ENCODE measurements at places on chromosomes 2 and 18.
A peak's percentile ranks its signal among the peaks of the same experiment; 100 is the strongest.

- no peak for DNase-seq
Measured at GRCh38 chr2:4882421-4882820, 809.8 kb upstream of the SOX11 start.

- no peak for DNase-seq
Measured at GRCh38 chr2:128280901-128281321, 37.8 kb downstream of the HS6ST1 start.

DNA sequence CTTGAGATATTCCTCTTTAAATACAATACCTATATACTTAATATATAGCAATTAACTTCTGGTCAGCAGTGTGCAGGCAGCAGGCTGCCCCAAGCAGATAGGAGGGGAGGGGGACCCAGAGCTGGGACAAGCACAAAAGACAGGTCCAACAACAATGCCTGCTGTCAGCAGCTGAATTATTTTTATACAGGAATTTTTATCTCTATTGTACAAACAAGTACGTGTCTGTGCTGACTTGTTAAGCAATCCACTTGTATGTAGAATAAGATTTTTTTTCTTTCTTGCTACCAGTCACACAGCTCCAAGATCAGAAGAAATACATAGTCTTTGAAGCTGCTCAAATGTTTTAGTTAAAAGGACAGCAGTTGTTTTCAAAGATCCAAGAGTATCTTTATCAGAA is 16.7 kb downstream of the BCL11A start:
- DNase-seq, result no peak

- no peak for DNase-seq
Measured at GRCh38 chr18:33820517-33821371, 242.7 kb downstream of the ASXL3 start.

DNA sequence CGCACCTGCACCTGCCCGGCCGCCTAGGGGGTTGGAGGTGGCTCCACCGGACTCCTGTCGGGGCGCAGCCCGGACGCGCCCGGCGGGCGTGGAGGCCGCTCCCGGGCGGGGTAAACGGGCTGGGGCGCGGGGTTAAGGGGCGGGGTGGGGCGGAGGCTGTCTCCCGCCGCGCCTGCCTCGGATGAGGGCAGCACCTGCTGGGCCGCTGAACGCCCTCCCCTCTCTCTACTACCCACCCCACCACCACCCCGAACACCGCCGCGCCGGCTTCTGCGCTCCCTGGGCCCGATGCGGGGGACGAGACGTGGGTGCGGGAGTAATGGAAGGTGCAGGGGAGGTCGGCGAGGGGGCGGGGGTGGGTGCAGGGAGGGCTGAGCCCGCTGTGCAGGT is 224.8 kb upstream of the ID2 start:
- DNase-seq, result no peak

- DNase-seq, result no peak
Measured at GRCh38 chr18:63646936-63647335, 2.9 kb upstream of the SERPINB4 start.

GRCh38 chr2:850429-850828 is 100.2 kb upstream of the SNTG2 start:
- no peak for DNase-seq

- DNase-seq, result no peak
Measured at GRCh38 chr2:206784559-206785353, 19.4 kb downstream of the FASTKD2 start.

- DNase-seq, result no peak
Measured at GRCh38 chr2:100703739-100704138, 116.2 kb upstream of the NPAS2 start.

DNA sequence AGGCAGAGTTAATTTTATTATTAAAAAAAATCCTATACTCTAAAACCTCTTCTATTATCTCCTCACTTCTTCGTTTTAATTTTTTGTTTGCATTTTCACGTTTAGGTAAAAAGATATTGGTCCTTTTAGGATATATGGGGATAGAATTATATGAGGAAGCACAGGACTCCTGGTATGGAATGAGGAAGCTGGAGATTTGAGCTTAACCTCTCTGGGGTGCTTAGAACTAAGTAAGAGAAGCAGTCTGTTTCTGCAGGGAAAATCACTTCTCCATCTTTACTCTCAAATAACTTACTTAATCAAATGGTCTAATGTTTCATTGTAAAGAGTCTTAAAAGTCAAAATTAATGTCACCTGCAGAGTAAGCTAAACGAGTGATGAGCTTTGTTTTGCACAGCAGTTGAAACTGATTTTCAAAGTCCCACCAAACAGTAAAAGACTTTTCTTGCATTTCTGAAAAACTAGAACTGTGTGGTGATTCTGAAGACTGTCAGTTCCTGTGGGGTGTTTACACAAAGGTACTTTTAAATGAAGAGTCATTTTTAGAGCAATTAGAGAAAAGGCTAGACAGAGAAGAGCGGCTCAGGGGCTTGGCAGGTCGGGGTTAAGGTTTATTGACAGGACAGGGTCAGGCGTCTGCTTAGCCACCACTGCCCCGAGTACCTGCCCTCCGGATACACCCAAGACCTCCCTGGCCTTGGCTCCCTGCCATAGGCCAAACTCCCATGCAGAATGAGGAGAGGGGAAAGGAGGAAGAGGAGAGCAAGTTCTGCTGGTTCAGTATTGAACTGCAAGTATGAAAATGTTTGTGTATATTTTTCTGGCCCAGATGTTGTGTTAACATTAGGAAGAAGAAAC is 21.6 kb downstream of the METAP1D start:
- DNase-seq, result no peak

GRCh38 chr2:217662984-217663602 is 339.7 kb downstream of the TNS1 start:
- no peak for DNase-seq

- no peak for DNase-seq
Measured at GRCh38 chr18:41745166-41746049, 209.6 kb upstream of the PIK3C3 start.

DNA sequence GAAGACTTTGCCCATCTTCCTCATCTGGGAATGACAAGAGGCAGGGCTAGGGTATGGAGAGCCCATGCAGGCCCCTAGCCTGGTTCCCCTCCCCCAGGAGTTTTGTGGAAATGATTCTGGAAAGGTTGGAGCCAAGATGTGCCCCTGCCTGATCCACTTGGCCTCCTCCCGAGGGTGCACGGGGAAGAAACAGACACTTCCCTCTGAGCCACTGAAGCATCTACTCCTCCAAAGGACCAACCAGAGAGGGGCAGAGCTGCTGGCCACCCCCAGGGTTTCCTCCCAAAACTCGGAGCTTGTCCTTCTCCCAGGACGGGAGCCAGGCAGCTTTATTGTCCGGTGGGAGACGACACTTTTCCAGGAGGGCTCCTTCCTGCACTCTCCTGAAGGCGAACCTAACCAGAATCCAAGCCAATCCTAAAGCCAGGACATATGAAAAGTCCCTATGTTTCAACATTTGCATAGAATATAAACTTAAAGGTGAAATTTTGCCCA is 149.2 kb upstream of the COPS8 start:
- no peak for DNase-seq

DNA sequence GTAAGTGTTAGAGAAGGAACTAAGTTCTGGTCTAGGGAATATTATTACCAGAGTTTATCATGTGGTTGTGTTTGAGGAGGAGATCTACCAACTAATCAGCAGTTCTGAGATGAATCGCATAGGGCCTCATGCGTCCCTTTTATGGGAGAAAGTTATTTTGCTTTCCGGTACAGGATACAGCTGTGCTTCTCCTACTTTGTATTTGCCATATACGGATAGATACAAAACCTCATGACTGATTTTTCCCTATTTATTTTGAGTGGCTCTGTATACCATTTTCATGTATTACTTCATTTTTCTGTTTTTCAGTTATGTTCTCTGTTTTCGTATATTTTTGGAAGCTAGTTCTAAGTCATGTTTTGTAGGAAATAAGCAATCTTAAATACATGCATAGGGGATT is 66.8 kb downstream of the ACSL3 start:
- no peak for DNase-seq

GRCh38 chr2:3462493-3463104 is 56.7 kb downstream of the ADI1 start:
- no peak for DNase-seq

- DNase-seq, result no peak
Measured at GRCh38 chr18:59516356-59517155, 157.5 kb upstream of the LMAN1 start.

DNA sequence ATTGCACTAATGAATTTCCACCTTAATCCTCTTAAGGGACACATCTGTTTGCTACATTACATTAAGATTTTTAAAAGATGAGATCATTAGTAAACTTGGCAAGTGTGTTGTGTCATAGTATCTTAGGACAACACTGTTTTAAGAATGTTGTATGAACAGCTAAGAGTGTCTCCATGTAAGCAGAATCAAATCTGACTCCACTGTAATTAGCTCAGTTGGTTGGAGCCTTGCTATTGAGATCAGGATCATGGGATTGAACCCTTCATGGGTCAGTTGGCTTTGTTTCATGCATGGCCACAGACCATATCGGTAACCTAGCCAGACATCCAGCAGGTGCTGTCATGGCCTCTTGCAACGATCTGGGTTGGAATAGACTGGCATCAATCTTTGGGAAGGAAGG is 5.2 kb downstream of the FHOD3 start:
- DNase-seq, result no peak

DNA sequence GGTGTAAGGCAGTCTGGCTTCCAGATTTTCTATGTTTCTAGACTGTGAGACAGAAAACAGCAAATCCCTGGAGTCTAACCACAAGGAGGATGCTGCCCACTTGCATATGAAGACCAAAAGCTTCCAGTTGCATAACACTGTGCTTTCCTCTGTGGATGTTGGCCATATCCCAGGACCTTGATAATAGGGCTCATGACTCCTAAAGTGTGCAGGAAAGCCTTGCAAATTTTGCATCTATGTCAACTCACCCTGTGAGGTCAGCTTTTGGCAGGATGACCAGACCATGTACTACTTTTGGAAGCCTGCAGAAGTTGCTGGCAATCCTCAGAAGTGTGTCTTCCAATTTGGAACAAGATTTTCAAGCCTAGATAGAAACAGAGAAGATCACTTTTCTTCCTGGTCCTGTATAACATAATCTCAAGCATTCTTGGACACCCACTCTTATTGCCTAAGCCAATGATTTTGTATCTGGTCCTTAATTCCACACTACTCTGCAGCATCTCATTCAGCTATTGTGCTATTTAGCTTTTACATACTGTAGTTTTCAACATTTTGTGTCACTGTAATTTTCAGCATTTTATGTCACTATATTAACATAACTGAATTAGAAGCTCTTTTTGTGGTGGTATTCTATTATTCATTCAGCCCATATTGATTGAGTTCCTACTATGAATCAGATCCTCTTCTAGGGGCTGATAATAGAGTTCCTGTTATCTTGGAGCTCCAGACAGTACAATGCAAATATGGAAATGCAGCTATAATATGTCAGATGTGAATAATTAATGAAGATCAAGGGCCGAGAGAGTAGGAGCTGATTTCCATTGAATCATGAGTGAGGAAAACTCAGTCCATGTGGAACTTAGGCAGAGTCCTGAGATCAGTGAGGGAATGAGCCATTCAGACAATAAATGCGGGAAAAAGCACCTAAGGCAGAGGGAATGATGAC is 85.3 kb upstream of the RAB27B start:
- no peak for DNase-seq

- no peak for DNase-seq
Measured at GRCh38 chr2:238456449-238456848, 29.7 kb downstream of the ASB1 start.

- no peak for DNase-seq
Measured at GRCh38 chr18:28163201-28163775, 13.6 kb downstream of the CDH2 start.

GRCh38 chr2:181430406-181431118 is 26.6 kb upstream of the ITGA4 start:
- no peak for DNase-seq

GRCh38 chr2:71923887-71924533 is 223.7 kb downstream of the CYP26B1 start:
- no peak for DNase-seq

- no peak for DNase-seq
Measured at GRCh38 chr2:109726379-109727270, 67.5 kb upstream of the RGPD5 start.

DNA sequence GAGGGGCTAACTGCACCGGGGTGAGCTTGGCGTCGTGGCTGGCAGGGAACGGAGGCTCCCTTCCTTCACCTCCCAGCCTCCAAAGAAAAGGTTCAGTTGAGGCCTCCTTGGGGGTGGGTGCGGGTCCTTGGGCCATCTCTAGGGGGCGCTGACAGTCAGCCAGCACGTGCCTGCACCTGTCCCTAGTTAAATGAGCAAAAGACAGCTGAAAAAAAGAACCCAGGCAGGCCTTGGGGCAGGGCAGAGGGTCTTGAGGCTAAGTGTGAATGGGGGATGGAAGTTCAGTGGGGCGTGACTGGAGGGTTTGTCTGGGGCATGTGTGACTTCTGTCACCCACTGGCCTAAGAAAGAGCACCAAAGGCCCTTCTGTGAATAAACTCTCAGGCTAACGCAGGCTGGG is 56.4 kb downstream of the ZFP36L2 start:
- DNase-seq, result peak; percentile 13

- no peak for DNase-seq
Measured at GRCh38 chr2:238320648-238321281, 447 bp downstream of the TRAF3IP1 start.

GRCh38 chr2:239498981-239499634 is 98.3 kb upstream of the HDAC4 start:
- DNase-seq, result no peak

DNA sequence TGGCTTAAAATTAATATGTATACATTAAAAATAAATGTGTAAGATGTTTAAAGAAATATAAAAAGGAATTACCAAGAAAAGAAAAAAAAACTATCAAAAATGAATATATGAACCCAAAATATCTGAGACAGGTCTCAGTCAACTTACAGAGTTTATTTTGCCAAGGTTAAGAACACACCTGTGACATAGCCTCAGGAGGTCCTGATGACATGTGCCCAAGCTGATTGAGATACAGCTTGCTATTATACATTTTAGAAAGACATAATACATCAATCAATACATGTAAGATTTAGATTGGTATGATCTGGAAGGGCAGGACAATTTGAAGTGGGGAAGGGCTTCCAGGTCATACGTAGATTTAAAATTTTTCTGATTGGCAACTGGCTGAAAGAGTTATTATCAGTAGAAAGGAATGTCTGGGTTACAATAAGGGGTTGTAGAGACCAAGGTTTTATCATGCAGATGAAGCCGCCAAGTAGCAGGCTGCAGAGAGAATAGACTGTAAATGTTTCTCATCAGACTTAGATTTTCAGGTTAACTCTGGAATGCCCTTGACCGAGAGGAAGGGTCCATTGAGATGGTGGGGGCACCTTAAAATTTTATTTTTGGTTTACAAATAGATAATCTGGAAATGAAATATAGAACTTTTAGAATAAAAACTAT is 74.7 kb downstream of the EXOC6B start:
- no peak for DNase-seq

DNA sequence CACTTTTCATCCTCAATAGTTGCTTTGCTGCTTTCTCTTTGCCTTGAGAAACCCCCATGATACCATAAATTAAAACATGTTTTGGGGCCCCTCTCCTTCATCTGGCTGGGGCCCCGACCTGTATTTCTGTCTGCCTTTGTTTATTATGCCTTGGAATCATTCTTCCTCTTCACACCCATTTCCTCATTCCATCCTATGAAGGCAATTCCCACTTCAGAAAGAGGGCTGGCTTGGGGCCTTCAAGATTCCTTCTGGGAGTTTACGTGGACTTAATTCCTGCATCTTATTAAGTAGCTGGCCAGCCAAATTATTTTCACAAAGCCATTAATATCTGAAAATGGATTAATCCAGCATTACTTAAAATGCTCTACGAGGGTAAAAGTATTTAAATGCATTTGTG is 6.8 kb upstream of the LRRTM1 start:
- DNase-seq, result no peak

GRCh38 chr18:73549236-73549635 is 598.4 kb downstream of the FBXO15 start:
- no peak for DNase-seq

- no peak for DNase-seq
Measured at GRCh38 chr2:174859563-174860169, 95.4 kb upstream of the CHRNA1 start.

Measured in activated CD4-positive, CD25-positive, alpha-beta regulatory T cell (primary cell).